ENCODE measurements at places on chromosomes 7 and 10.

DNA sequence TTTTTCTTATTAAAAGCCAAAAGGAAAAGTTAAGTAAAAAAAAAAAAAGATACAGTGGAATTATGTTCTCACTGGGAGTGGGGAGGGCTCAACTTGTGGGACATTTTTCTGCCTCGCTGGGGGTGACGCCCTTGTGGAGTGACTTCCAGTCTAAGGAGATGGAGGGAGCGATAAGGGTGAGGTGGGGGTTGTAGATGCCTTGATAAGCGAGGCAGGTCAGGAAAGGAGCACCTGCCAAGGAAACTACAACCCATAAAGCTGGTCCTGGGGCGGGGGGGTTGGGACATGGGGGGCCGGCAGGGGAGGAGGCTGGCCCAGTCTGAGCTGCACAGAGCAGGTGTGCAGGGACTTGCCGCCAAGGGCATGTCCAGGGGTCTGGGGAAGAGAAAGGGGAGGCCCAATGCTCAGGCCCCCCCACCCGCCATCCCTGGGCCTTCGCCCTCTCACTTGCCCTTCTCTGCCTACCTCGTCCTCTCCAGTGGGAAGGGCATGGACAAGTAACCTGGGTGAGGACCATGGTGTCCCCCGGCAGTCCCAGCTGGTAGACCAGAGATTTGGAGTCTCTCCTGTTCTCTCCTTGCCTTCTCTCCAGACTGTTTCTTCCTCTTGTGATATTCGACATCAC is 2.5 kb upstream of the TRPV5 start:
- no peak for DNase-seq

DNA sequence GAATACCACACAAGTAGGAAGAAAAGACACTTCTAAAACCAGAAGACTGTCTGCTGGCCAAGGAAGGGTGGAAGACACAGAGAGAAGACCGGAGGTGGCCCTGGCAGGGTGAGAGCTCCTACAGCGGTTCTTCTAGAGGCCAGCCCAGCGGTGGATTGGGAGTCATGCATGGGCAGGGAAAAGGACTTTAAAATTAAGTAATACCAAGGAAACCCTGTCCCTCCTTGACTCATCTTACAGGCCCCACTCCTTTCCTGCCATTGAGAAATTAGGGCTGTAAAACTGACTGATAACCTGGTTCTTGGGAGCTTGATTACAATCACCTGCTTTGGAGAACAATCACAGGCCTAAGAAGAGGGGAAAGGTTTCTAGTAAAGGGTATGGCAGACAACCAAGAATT is 16.1 kb downstream of the CALML3 start:
- DNase-seq = no peak

DNA sequence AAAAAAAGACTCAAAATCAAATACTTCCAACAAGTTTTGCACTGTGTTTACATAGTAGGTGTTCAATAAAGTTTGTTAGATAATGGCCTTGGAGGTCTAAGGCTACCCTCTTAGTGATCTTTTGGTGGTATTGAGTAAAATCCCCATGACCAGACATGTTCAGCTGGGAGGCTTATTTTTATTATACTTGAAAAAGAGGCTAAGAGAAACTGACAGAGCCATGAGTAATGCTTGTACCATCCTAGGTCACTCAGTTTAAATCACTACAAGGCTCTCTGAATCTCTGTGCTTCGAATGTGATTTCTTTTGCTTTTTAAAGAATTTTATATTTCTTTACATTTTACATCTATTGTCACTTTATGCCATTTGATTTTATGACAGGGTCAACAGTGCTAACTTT is 90.5 kb downstream of the TWIST1 start:
- no peak for DNase-seq

DNA sequence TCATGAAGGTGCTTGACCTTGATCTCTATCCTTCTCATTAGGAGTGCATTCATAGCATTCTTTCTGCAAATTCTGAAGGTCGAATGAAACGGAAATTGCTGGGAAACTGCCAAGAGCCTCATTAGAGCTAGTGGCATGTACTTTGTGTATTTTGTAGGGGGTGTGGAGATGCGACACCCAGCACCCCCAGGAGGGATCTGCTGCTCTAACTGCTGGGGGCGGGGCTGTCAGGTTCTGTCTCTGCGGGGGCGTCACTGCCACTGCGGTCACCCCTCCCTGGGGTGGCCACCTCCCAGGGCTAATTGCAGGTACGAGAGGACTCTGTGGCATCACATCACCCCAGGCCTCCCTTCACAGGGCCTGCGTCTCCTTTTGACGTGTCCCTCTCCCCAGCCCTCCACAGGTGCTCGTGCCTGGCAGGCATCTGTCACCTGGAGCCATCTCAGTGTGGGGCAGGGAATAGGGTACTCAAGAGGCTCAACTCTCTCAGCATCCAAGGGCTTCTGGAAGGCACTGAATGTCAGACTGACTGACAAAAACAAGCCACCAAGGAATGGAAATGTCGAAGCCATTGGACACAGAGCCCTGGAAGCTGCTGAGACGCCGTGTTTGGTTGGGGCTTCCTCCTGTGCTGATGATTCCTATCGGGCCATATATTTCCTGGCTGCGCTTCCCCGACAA is 151.1 kb downstream of the ACTR3B start:
- no peak for DNase-seq

GRCh38 chr10:69332278-69333010 is 54.1 kb downstream of the HK1 start:
- DNase-seq = no peak

DNA sequence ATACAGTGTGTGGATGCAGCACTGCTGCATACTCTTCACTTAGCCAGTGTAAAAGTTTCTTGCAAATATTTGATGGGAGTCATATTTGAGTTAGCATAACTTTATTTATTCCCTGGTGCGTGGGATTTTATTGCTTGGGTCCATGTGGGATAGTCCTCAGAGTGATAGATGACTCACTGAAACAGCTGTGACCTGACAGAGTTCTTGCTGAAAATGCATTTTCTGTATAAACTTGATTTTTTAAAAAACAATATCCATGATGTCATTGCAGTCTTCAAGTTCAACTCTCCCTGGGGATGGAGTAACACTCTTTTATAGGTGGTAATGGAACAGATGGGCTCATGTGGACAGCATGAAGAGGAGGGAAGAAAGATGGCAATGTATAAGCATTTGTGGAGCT is 310.0 kb downstream of the PPP1R3A start:
- DNase-seq = no peak

DNA sequence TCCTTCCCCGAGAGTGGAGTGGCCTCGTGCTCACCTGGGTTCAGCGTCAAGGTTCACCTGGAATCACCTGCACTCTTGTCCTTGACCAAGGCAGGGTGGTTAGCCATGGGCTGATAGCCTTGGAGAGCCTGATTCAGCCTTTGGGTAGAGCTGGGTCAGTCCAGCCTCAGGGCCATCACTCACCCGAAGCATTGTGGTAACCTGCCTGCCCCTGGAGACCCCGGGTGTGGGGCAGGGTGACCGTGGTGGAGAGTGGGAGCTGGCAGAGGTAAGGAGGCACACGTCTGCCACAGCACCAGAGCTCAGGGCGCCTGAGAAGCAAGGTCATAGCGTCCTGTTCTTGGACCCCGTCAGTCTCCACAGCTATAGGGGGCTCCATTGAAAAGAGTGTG is 27.8 kb upstream of the WDFY4 start:
- no peak for DNase-seq

All from hypothalamus (tissue), 51 donors.